CD4-positive, alpha-beta T cell (primary cell): ENCODE measurements at places on chromosomes 16 and 17.

- no peak for DNase-seq
These were observed 481.0 kb upstream of the SOX9 start for GRCh38 chr17:71639865-71640264.

DNA sequence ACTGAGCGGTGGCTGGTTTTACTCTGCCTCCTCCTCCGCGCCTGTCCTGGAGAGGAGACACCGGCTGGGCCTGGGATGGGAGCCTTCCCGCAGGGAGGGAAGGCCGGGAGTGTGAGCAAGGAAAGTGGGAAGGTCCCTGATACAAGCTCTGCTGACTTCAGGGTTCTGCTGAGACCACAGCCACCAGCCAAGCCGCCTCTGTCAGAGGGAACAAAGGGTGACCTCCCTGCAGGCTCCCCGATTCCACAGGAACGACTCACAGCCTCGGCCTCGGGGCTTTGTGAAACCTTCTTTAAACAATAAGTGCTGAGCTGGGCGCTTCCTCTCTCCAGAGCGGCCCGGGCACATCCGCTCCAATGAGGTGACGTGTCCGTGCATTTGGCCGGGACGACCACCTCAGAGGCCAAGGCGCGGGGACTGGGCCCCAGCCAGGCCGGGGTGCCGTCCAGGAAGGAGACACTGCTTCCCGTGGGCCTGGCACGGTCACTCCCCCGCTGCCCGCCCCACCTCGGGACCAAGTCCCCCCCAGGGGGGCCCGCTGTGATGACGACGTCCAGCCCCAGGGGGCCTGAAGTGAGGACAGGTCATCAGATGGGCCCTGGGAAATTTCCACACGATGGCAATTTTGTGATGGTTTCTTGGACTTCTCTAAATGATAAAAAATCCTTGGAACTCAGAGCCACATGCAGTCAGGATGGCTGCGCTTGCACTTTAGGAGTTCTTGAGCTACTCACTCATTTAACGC is 11.8 kb upstream of the CIBAR2 start:
- DNase-seq = no peak

DNA sequence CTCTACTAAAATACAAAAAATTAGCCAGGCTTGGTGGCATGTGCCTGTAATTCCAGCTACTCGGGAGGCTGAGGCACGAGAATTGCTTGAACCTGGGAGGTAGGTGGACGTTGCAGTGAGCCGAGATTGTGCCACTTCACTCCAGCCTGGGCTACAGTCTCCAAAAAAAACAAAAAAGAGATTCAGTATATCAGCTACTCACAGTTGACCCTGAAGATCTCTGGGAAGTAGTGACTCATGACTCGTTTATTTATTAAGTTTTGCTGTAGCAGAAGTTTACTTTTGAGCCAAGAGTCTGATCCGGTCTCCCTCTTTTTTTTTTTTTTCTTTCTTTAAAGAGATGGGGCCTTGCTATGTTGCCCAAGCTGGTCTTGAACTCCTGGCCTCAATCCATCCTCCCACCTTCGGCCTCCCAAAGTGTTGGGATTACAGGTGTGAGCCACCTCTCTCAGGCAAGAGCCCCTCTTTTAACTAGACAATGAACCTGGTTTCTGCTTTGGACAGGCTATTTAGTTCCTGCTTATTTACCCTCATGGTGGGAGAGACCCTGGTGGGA is 4.4 kb downstream of the MVP start:
- no peak for DNase-seq

DNA sequence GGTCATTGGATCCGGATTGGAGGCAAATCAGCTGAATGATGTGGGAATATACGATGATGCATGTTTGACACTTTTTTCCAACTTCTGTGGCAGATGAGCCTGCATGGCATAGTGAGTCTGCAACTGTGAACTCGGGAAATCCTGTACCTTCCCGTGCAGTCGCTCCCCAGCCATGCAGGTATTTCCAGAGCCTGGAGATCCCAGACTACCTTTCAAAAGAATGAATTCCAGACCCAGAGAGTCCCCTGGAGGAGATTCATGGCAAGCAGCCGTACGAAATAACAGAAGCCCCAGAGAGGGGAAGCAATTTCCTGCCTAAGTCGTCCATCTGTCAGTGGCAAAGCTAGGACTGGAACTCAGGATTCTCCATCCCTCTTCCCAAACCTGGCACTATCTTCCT is 75.7 kb upstream of the FAM20A start:
- DNase-seq = no peak

DNA sequence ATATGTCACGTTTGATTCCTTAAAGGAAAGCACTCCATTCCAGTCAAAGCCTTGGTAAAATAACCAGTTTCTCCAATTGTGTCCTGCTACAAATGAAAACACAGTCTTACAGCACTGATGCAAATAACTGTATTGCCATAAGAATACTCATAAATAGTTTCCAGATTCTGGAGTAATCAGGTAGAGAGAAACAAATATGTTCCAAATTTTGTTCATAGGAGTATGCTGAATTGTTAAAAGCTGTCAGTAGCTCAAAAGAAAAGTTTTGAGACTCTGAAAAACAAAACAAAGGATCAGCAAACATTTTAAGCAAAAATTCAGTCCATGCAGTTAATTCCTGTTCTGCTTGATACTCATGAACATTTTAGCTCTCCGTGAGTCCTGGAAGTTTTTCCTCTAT is 7.8 kb downstream of the DHRS7B start:
- no peak for DNase-seq

DNA sequence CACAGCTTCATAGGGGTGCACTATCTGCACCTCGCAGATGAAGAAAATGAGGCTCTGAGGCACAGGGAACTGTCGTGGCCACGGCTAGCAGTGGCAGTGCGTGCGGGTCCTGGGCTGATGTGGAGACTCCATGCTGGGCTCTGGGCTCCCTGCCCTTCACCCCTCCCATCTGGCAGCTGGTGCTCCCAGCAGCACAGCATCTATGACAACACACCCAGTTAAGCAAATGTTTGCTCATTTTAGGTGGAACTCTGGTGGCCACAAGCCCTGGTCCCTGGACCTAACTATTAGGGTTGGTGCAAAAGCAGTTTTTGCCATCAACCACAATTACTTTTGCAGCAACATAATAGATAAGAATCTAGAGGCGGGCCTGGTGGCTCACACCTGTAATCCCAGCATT is 30.9 kb downstream of the IFT140 start:
- no peak for DNase-seq

DNA sequence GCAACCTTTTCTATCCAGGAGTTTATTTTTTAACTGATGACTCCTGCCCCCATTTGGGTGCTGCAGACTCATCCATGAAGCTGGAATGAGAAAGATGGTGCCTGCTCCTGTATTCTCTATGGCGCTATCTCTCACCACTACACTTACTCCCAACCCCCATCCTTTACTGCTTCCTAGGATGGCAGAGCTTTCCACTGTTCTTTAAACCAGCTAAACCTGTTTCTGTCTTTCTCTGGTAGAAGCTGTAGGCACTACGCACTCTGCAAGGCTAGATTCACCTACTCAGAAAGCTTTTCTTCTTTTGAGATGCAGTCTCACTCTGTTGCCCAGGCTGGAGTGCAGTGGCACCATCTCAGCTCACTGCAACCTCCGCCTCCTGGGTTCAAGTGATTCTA is 47.0 kb downstream of the ADAMTS18 start:
- DNase-seq = no peak

- DNase-seq = no peak
These were observed 4.9 kb downstream of the ASGR2 start for GRCh38 chr17:7109461-7110322.

DNA sequence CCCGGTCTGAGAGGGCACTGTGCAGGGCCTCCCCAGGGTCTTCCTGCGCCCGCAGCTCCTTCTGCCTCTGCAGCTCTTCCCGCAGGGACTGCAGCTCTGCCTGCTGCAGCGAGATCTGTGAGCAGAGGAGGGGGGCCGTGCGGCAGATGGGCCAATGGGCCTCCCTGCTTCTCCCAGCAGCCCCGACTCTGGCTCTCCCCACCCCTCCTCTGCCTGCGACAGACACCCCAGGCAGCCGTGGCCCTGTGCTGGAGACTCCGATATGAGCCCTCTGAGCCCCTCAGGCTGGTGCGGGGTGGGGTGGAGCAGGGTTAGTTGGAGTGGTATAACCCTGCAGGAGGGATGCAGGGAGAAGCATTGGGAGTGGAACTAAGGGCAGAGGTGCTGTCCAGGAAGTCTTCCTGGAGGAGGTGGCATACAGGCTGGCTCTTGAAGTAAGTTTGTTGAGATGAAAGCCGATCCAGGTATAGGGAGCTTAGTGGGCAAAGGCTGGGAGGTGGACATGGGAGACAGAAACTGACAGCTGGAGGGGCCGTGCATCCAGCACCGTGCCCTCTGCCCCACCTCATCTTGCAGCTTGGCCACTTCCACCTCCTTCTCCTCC is 5.0 kb downstream of the THOC6 start:
- no peak for DNase-seq

DNA sequence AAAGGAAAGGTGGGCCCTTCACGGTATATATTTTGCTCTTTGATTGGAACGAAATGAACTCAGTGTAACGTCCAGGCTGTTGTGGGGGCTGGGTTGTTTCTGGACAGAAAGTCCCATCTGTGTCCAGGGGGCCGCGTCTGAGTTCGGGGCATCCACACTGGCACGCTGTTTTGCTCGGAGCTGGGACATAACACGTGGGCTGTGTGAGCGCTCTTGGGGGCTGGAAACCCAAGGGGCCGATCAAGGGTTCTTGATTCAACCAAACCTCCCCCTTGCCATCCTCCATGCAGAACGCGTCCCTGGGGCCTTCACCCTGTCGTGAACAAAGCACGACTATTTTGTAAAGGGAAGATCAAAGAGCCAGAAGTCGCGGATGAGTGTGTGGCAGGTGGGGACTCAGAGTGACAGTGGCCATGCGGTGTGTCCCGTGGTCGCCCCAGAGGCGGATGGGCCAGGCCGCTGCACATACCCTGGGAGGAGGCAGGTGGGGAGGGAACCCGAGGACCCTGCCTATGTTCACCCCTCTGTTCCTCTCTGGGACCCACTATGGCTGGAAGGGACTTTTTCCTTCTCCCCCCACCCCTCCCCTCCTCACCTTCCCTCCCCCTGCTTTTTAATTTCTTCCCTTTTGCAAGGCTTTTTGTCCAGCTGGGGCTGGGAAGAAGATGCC is 387.2 kb downstream of the SEC14L1 start:
- DNase-seq = no peak

DNA sequence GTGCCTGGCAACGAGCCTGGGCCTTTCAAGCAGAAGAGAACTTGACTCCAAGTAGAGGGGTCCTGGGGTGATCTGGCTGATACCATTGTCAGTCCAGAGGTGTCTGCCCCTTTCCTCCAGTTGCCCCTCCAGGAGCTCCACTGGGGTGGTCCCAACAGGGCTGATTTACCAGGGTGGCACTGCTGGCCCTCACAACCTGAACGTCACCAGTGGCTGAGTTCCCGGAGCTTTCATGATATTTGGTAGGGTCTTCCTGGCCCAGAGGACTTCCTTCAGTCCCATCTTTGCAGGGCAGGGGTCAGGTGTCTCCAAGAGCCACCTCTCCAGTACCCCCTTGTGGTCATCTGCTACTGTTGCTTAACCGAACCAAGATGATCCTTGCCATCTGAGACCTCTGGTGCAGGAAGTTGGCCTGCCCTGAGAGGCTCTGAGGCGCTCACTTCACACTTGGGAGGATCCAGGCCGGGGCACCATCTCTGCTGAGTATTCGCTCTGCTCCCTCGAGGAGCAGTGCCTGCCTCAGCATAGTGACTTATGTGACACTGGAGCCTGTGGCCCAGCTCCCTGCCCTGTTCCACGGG is 3.5 kb downstream of the LIMD2 start:
- peak; percentile 78 for DNase-seq

DNA sequence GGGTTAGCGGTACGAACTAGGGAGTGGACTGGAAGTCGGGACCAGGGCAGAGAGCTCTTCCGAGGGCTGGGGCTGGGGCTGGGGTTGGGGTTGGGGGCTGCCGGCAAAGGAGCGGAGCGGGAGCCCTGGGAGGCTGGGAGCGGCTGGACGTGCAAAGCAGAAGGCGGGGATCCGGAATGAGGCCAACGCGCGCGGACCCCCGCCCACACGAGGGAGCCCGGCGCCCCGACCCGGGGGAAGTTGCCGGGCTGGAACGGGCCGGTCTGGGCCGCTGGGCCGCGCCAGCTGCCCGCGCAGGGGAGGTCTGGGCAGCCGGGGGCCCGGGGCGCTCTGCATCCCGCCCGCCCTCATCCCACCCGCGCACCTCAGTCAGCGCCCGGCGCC is 323 bp downstream of the ST3GAL2 start:
- DNase-seq = no peak

- no peak for DNase-seq
These were observed 109.0 kb upstream of the FAM20A start for GRCh38 chr17:68710035-68710780.

- no peak for DNase-seq
These were observed at the start of gene KRT23 for GRCh38 chr17:40937384-40937819. KRT23 (minus strand) TSS chr17:40937646; CDS start chr17:40936603, 1,043 bp downstream.

- no peak for DNase-seq
These were observed 8.8 kb upstream of the SALL1 start for GRCh38 chr16:51159865-51160264.

GRCh38 chr17:64343833-64344637 is 46.6 kb downstream of the PECAM1 start:
- peak; percentile 72 for DNase-seq

DNA sequence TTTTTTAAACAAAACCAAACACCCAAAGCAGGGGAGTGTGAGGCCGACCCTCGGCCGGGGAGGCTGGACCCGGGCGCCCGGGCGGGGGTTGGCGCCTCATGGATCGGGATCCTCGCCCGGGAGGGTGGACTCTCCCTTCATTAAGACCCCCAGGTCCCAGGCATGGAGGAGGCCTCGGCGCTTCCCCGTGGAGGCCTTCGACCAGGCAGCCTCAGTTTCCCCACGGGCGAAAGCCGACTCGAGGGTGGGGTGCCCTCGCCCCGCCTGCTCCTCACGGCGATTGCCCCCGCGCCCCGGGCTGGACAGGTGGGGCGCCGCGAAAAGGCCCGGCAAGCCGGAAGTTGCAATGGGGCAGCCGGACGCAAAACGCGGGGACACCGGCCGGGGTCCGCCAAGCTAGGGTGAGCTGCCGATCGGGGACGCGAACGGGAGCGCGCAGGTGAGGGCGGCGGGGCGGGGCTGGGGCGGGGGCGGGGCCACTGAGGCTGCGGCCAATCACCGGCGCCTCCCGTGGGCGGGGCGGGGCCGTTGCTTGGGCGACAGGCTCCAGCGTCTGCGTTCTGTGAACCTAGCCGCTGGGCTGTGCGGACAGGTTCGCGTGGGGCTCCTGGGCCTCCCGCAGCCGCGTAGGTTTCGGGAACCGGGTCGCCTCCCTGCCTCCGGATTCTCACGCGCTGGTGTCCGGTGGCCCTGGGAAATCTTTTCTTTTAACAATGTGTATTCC is 6.0 kb upstream of the ZNF205 start:
- DNase-seq = peak; percentile 83

- no peak for DNase-seq
These were observed 10.5 kb downstream of the GAA start for GRCh38 chr17:80111702-80112470.

GRCh38 chr17:9435165-9435564 is 140.5 kb downstream of the STX8 start:
- DNase-seq = no peak

GRCh38 chr17:64575431-64575830 is 68.7 kb downstream of the CEP95 start:
- DNase-seq = no peak

GRCh38 chr17:58702045-58702476 is 9.7 kb downstream of the RAD51C start:
- no peak for DNase-seq

GRCh38 chr17:5898406-5898805 is 171.8 kb upstream of the WSCD1 start:
- DNase-seq = no peak

GRCh38 chr16:81635063-81635937 is 143.8 kb upstream of the PLCG2 start:
- no peak for DNase-seq
